ENCODE measurements at places on chromosomes 11 and 22. TPM values are rescaled to one million over a fixed set of nuclear protein-coding genes. Genes with fewer than 3 reads are reported as not detected.

DNA sequence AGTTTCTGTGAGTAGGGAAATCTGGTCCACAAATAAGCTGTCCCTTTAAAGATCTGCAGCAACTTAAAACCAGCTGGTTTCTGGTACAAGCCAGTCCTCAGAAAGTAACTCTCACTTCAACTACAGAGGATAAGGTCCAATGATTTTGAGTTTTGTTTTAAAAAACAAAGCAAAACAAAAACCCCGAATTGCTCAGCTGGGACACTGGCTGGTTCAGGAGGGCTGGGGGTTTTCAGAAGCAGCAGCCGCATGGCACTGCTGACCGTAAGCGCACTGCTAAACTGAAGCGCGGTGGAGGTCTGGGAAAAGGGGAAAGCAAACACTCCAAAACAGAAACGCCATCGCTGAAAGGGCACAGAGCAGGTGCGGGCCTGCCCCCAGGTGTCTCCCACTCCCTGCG lies 59.7 kb downstream of the MICAL3 start:
- no peak for DNase-seq

- DNase-seq, result no peak
These were observed 18.0 kb upstream of the UBASH3B start for GRCh38 chr11:122637541-122637940.

GRCh38 chr11:74092425-74092824 lies 78.4 kb downstream of the C2CD3 start:
- DNase-seq, result no peak

- DNase-seq, result no peak
These were observed 866.0 kb downstream of the BRD1 start for GRCh38 chr22:48961705-48962104.

GGT5 gene
- total RNA-seq, result 1.8 TPM

DNA sequence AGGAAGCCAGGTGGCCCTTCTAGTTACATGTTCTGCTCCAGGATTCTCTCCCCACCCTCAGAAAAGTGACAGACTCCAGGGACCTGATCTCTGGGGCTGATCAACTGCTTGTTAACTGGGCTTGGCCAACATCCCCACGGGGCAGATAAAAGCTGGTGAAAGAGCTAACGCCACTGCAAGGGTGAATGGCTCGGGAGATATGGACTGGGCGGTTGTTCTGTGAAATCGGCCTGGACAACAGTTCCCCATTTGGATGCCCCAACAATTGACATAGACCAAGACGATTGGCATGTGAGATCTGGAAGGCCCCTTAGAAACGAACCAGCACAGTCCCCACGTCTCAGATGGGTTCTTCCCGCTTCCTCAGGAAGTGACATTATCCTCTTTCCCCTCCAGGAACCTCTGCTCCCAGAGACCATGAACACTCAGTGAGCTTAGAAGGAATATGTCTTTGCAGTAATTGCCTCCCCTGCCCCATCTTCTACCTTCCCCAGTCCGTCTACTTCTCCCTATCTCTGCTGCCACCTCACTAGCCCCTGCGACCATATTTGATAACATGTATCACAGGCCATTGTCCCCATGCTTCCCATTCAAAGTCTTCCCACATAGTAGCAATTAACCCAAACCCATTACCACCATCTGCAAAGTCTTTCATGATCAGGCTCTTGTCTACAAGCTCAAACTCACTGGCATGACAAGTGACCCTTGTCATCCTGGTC lies 5.6 kb upstream of the PRG2 start:
- DNase-seq, result no peak

GRCh38 chr11:73154178-73154577 lies 12.1 kb upstream of the FCHSD2 start:
- DNase-seq, result no peak

GRCh38 chr11:46520971-46521745 lies 72.7 kb downstream of the AMBRA1 start:
- DNase-seq, result no peak

GRCh38 chr11:65780770-65781151 lies at the start of gene AP5B1:
Gene AP5B1, minus strand, starts transcription at chr11:65780976. Its CDS starts 385 bp downstream, at chr11:65780591.
- DNase-seq, result peak; percentile 67

THY1 gene
- 0.20 TPM for total RNA-seq

DNA sequence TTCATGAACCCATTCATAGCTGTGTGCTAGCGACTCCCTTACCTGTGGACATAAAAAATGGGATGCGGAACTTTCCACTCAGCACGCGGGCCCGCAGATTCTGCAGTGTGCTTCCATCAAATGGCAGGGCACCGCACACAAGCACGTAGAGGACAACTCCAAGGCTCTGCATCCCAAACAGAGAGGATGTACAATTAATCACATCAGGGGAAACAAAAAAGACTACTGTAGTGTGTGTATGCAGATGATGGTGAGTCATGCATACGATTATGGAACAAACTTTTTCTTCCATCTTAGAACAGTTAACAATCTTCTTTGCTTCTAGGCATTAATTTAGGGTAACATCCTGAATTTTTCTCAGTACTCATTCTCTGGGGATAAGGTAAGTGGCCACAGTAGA lies 58.8 kb upstream of the APOA1 start:
- no peak for DNase-seq

- DNase-seq, result no peak
These were observed 32.0 kb downstream of the TRIM66 start for GRCh38 chr11:8650401-8650990.

- DNase-seq, result no peak
These were observed 64.9 kb downstream of the SMIM38 start for GRCh38 chr11:69220561-69221051.

GRCh38 chr11:76554767-76555166 lies 109.9 kb downstream of the EMSY start:
- no peak for DNase-seq

DNA sequence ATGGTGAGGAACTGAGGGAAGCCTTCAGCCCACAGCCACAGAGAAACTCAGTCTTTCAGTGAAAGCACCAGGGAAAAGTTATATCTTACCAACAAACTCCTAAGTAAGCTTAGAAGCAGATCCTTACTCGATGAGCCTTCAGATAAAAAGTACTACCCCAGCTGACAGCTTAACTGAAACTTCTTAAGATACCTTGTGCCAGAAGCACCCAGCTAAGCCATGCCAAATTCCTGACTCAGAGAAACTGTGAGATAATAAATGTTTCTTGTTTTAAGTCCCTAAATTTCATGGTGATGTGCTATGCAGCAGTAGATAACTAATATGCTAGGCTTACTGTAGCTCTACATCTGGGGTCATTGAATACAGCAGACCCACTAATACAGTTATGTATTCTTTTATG lies 2025.0 kb downstream of the LRRC4C start:
- no peak for DNase-seq

DCHS1 gene
- total RNA-seq, result 46.2 TPM

Data from lung microvascular endothelial cell (primary cell).